Activated CD8-positive, alpha-beta memory T cell treated with anti-CD3 and anti-CD28 coated beads for 4 hours (primary cell): ENCODE measurements at places on chromosomes 6 and 20.
A peak's percentile ranks its signal among the peaks of the same experiment; 100 is the strongest.

DNA sequence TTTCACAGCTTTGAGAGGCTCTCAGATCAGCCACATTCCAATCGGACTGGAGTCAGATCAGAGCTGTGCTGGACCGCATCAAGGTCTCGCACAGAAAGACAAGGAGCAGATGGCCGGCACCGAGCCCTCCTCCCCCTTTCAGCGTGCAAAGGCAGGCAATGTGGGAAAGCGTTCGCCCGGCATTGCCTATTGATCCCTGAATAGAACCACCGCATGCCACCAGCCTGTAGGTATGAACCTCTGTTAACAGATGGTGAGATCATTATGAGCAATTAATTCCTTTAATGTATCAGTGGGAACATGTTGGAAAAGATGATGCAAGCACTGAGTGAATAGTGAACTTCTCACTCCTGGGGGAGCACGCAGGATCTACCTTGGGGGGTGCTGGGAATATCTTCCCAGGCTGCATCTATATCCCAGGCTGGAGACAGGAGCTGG, 117.5 kb upstream of the ID4 start:
- no peak for DNase-seq

- no peak for DNase-seq
These were observed 104.0 kb upstream of the PRSS16 start for GRCh38 chr6:27143474-27144026.

- DNase-seq = peak; percentile 14
These were observed at the start of gene ETV7 for GRCh38 chr6:36387440-36388303. TSS of gene ETV7 (minus strand) at chr6:36387669. CDS start at chr6:36387541, 128 bp downstream.

GRCh38 chr20:51366155-51366886, 176.2 kb downstream of the NFATC2 start:
- no peak for DNase-seq

- DNase-seq = no peak
These were observed 26.9 kb upstream of the MRPS18A start for GRCh38 chr6:43714311-43715055.

DNA sequence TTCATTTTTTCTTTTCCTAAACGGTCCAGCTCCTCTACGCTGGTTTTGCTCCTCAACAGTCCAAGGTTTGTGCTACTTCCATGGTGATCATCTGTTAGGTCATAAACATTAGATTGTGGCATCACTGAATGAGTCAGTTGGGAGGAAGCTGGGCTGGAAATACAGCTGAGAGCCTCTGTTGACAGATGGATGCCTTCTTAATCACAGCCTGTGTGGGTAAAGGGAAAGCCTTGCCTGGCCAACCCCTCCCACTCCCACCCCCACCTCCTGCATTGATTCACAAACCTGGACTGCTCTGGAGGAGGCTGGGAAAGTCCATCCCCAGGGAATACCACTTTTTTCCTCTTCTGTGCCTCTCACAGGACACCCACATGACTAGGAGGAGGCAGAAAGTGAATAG, 180.6 kb upstream of the CCN2 start:
- no peak for DNase-seq

DNA sequence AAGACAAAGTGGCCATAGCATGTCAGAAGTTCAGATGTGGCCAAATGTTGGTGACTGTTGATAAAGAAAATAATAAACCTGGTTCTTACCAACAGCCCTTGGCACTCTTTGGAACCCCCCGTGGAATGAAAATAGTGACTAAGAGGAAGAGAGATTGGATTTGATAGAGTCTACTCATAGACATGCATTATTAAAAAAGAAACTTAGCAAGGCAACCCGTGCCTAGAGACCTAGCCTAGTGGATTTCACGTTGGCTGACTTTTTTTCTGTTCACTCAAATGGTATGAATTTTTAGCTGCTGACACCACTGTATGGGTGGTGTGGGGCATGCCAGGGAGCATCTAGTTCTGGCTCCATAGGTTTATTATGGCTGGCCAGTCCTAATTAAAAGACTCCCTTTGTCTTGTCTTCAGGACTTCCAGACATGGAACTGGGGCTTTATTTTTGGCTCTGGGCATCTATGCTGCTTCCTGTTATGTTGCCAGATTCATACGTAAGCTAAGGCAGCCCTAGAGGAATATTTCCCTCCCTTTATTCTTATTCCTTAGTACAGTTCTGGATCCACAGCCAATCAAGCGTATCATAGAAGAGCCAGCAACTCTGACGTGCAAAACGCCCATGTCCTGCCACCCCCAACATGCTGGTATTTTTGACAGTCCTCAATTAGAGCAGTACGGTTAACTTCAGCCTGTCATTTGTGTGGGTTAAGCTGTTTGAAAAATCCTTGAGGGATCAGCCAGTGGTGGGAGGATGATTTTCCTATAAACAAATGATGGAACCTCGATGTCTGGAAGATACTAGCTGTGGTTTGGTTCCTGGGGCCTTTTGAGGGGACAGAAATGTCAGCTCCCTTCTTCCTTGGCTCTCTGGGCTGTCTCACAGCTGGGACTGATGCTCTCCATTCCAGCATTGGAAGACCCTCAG, 127.5 kb downstream of the ISM1 start:
- DNase-seq = no peak
